ENCODE measurements at places on chromosomes 7 and 10.

DNA sequence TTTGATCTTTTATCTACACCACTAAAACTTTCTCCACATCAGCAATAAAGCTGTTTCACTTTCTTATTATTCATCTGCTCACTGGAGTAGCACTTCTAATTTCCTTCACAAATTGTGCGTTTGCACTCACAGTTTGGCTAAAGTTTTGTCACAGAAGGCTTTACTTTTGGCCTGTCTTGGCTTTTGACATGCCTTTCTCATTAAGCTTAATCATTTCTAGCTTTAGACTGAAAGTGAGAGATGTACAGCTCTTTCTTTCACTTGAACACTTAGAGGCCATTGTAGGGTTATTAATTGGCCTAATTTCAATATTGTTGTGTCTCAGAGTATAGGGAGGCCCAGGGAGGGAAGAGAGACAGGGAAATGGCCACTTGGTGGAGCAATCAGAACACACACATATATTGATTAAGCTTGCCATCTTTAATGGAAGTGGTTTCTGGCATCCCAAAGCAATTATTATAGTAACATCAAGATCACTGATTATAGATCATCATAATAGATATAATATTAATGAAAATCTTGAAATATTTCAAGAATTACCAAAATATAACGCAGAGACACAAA, 512.5 kb downstream of the ETV1 start:
- no peak for DNase-seq

DNA sequence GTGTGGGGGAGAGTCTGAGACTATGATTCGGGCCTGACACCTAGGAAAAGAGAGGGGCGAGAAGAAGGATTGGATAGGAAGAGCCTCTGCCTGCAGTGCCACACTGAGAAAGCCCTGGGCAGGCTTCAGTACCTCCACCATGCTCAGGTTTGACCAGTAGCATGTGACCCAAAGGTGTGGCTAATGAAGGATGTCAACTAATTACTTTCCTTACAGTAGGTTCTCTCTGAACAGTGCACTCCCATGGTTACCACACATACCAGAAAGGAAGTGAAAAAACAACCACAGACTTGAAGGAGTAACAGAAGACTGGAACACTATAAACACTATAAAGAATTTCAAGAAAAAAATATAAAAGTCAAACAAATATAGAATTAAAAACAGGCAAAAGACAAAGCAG, 46.2 kb downstream of the SEM1 start:
- no peak for DNase-seq

DNA sequence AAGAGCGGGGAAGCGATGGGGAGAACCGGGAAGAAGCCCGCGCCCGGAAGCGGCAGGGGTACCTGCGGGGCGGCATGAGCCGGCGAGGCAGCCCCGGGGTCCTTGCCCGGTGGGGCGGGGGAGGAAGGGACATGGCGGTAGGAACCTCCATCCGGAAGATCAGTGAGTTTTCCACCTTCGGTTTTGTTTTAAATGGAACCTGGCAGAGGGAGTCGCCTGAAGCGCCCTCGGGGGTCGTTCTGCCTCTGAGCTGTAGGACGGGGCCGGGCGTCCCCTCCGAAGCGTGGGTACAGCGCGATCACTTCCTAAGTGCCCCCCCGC, 471 bp downstream of the PFKP start:
- DNase-seq = no peak

DNA sequence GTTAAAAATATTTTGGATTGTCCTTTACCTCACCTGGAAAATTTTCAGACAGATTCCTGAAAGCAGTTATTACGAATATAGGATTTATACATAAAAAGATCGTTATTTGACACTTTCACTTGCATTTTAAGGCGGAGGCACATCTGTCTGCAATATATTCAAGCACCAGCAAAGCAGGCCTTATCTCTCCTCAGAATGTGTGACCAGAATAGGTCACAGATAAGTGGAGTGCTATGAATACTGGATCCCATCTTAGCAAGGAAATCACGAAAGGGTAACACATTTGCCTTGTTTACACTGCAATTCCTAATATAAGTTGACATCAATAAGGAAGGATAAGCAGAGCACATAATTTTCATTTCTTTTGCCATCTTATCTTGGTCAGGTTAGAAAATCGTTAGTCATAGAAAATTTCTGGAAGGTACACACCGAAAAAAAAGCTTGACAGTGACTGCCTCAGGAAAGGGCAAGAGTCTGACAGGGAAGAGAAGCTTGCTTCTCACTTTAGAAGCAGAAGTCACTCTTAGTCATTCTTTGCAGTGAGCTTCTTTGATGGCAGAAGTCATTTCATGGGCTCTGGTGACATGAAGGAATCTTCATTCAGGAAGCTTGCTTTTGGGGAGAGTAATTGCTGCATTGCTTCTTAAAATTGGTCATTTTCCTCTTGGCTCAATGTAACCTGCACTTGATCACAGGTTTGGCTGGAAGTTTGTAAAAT, 98.1 kb upstream of the STK17A start:
- no peak for DNase-seq

GRCh38 chr7:151142686-151143040, 24.8 kb downstream of the GBX1 start:
- DNase-seq = no peak

All from SW480 (cell line).